ENCODE measurements at places on chromosomes 7 and 10.

- no peak for DNase-seq
These were observed 32.2 kb downstream of the IL15RA start for GRCh38 chr10:5945190-5945509.

DNA sequence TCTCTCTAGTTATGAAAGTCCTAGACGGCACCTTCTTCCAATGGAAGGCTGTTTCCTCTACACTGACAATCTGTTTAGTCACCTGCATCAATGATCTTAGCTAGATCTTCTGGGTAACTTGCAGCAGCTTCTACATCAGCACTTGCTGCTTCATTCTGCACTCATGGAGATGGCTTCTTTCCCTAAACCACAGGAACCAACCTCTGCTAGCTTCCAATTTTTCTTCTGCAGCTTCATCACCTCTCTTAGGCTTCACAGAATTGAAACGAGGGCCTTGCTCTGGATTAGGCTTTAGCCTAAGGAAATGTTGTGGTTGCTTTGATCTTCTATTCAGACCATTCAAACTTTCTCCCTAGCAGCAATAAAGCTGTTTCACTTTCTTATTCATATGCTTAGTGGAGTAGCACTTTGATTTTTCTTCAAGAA lies 24.6 kb downstream of the NAMPT start:
- no peak for DNase-seq

DNA sequence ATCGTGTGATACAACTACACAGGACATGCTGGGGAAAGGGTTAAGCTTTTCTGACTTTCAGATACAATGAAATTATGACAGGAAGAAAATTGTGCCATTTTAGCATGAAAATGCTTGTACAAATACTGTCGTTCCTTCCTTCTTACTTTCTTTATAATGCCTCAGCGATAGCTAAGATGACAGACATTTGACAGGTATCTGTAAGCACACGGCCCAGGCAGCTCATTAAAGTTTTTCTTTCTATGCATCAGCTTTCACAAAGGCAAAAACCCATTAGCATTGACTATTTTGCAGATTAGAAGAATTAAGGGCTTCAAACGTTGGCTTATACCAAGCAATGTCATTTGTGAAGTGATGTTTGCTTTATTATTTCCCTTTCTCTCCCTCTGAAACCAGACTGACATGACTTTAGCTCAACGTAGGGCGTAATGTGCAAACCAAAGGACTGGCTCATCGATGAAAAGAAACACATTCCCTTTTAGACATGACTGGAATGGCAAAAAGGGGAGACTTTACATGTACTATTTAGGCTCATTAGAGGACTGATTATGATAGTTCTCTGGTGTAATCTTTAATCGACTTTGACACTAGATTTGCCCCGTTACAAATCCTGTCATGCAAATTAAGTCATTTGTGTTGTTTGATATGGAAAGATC lies 258.4 kb upstream of the SP8 start:
- no peak for DNase-seq

- no peak for DNase-seq
These were observed 49.0 kb downstream of the ADD3 start for GRCh38 chr10:110056822-110057221.

DNA sequence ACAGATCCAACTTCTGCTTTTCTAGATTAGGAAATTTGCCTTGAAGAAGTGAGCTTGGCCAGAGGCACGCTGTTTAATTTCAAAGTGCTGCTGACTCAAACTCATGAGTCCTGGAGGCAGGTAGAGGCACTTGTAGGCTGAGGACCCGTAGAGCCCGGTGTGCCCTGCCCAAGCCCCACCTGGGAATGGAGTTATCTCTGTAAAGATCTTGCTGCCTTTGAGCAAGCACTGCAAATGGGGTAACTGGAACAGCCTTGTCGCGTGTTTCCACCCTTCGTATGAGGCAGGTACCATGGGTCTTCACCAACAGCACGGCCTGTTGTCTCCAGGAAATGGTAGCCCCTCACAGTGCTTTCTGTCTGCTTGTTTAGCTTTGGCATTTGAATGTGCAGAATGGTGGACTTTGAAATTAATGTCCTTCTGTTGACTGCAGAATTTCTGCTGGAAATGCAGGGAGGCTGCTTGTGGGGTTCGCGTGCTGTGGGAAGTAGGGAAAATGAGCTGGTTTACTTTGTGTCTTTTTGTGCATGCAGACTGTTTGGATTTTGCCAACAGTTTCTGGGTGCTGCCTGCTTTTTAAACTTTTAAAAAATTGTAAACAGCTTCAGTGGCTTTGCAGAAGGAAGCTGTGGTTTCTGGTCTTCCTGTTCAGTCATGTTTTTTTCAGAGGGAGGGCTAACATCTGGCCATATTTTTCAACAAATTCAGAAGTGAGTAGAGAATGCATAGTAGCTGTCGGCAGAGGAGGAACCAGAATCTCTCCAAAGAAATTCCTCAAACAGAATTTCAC lies 27.2 kb downstream of the CCM2 start:
- no peak for DNase-seq

DNA sequence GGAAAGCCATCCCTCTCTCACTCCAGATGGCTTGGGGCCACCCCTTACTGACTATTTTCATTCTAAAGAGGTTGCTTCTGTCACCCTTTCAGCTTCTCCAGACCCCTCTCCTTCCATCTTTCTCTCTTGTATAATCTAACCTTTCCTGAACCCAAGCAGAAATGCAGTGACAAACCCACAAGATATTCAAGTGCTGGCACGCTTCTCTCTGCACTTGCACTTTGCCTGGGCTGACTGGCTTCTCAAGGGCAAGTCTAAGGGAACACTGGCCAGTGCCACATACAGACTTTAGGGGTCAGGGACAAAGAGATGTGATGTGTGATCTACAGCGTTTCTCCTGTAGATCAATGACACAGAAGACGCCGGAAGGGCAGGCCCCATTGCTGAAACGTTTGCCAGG lies 150.4 kb upstream of the LANCL2 start:
- DNase-seq, result no peak

- no peak for DNase-seq
These were observed 40.5 kb upstream of the IL15RA start for GRCh38 chr10:6017781-6018354.

DNA sequence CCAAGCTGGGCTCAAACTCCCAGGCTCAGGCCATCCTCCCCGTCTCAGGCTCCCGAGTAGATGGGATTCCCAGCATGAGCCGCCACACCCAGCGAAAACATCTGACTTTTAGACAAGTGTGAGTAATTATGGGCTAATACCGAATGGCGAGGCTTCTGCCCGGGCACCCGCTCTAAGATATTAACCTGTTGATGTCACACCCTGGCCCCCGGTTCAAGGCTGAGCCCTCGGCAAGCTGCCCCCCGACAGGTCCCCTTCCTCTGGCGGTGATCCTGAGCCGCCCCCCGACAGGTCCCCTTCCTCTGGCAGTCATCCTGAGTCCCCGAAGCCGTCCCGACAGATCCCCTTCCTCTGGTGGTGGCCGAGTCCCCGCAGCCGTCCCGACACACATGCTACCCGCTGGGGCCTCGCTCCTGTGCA lies 5.2 kb downstream of the PSMG3 start:
- DNase-seq, result no peak
